ENCODE measurements at places on chromosomes 13 and 19.

DNA sequence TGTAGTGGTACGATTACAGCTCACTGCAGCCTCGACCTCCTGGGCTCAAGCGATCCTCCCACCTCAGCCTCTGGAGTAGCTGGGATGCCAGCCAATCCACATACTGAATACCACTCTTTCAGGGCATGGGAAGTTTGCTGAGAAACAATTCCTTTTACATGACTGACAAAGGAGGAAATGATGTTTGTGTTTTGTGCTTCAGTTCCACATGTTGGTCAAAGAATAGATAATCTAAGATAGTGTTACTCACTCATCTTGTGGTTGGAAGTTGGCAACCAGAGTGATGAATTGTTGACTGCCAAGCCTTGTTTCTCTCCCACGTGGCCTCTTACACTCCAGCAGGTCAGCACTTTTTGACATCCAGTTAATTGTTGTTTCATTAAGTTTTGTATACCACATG lies 7.6 kb downstream of the MBD3L2B start:
- DNase-seq = peak; percentile 15

- DNase-seq = no peak
Measured at GRCh38 chr13:50425772-50426171, 410.5 kb downstream of the KCNRG start.

DNA sequence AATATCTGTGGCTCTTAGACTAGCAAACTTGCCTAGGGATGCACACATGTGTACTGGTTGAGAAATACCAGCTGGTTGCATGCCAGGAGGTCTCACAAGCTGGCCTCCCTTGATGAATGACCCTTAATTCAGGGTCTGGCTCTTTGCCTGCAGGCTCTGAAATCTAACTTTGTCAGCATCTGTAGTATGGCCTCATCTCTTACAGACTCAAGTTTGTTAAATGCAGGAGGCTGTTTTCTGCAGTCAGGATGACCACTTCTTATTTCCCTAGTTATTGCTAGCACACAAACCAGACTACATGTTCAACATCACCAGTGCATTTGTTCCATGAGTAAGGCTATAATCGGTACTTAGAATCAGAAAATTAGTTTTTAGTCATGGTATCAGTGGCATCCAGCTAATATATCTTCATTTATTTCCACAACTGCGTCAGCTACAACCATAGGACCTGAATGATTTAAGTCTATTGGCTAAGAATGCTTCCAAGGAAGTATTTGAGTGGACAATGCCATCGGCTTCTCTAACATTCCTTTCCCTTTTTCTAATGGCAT lies 23.3 kb upstream of the POSTN start:
- DNase-seq = no peak

GRCh38 chr19:480016-480855 lies 16.1 kb upstream of the MADCAM1 start:
- DNase-seq = peak; percentile 54

DNA sequence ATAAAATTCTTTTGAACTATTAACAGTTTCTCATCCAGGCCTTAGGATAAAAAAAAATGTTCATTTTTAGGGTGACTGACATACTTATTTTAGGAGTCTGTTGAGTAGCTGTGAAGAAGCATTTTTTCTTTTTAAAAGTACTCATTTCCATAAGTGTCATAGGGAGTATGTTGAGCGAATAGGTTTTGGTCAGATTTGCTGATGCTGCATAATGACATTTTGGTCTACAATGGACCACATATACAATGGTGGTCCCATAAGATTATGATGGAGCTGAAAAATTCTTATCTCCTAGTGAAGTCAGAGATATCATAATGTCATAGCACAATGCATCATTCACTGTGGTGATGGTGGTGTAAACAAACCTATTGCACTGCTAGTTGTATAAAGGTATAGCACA lies 17.4 kb downstream of the NBEA start:
- DNase-seq = no peak

- no peak for DNase-seq
Measured at GRCh38 chr13:114115191-114115671, 17.2 kb downstream of the RASA3 start.

DNA sequence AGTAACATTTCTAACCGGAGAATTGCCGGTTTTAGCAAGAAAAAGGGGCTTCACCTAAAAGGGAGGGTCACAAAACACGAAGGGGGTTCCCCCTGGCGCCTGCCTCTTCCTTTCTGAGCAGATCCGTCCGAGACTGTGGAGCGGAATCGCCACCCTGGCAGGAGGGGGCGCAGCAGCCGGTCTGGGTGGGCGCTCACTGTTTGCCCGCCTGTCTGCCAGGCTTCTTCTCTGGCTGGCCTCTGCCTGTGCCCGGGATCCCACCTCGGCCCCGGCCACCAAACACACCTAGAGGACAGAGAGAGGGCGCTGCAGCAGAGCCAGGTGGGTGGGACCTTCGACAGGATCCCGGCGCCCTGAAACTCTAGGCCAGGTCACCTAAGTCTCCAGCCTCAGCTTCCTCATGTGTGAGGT lies 15.6 kb downstream of the LSM4 start:
- DNase-seq = peak; percentile 60

DNA sequence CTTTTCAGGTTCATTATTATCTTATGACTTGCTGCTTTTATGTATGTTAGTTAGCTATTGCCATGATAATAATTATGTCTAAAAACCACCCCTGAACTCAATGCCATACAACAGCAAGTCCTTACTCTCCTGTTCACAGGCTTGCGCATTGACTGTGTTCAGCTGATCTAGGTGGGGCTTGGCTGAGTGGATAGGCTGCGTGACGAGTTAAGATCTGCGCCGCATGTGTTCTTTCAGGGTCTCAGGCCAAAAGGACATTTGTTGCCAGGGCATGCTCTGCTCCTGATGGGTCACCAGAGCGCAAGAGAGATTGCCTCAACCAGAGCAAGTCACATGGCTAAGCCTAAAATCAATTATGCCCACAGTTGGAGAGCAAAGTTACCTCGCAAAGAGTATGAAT lies 859 bp downstream of the ZNF568 start:
- DNase-seq = no peak

- no peak for DNase-seq
Measured at GRCh38 chr19:50974702-50975556, 5.5 kb upstream of the KLK6 start.

DNA sequence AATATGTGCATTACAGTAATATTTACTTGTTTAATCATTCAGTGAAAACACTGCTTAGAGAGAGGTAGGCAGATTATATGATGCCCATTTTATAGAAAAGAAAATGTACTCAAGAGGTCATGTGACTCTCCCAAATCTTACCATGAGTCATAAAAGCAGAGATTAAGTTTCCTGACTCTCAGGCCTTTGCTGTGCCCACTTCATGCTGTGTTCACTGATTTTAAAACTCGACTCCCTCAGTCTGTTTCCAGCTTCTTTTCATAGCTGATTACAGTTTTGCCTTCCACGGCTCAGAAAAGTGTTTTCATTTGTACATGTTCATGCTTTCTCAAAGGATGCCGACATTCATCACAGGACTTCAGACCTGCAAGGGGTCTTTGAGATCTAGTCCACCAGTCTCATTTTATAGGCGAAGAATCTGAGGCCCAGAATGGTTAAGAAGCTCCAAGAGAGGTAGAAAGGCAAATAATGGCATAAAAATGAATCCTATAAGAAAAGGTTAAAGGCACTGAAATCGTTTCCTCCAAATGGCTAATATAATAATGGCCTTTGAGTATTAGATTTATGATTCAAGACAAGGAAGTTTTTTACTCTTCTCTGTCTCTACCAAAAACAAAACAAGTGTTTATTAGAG lies 9.0 kb upstream of the IPO5 start:
- DNase-seq = no peak

DNA sequence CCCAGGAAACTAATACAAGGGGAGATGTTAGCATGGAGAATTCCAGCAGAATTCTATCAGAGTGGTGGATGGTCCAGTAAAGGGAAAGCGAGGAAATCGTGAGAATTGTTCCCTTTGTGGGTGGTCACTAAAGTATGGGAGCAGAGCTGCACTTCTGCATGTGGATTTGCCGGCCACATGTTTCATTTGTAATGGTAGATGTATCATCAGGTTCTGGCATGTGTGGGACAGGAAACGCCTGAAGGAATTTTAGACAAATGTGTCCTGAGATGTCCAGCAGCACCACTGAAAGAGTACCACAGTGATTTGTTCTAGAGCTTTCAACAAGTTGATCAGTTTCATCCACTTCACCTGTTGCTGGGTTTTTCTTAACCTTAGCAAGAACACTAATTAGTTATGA lies 308.4 kb downstream of the SHISA2 start:
- no peak for DNase-seq

- no peak for DNase-seq
Measured at GRCh38 chr13:101640788-101641400, 188.4 kb downstream of the ITGBL1 start.

GRCh38 chr19:38850976-38851621 lies 1.3 kb upstream of the HNRNPL start:
- DNase-seq = no peak

DNA sequence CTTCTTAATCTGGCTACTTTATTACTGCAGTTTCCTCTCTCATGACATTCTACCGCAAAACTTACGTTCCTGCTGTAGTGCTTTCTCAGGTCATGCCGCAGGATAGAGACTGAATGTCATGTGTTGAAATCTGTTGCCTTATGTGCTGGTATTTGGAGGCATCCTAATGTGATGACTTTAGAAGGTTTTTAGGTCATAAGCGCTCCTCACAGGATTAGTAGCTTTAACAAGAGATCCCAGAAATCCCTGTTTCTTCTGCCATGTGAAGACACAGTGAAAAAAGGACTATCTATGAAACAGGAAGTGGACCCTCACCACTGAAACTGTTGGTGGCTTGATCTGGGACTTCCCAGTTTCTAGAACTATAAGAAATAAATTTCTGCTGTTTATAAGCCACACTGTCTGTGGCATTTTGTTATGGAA lies 209.3 kb downstream of the LACC1 start:
- DNase-seq = no peak

DNA sequence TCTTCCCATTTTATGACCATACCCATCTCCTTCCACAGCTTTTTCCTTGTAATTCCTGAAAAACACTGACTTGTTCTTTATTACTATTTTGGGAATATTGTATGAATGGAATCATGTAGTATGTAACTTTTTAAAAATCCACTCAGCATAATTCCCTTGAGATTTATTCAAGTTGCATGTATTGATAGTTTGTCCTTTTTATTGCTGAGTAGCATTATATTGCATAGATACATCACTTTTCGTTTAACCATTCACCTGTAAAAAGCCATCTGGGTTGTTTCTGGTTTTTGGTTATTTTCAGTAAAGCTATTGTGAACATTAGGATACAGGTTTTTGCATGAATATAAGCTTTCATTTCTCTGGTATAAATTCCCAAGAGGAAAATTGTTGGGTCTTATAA lies 115.4 kb downstream of the GPC5 start:
- no peak for DNase-seq

DNA sequence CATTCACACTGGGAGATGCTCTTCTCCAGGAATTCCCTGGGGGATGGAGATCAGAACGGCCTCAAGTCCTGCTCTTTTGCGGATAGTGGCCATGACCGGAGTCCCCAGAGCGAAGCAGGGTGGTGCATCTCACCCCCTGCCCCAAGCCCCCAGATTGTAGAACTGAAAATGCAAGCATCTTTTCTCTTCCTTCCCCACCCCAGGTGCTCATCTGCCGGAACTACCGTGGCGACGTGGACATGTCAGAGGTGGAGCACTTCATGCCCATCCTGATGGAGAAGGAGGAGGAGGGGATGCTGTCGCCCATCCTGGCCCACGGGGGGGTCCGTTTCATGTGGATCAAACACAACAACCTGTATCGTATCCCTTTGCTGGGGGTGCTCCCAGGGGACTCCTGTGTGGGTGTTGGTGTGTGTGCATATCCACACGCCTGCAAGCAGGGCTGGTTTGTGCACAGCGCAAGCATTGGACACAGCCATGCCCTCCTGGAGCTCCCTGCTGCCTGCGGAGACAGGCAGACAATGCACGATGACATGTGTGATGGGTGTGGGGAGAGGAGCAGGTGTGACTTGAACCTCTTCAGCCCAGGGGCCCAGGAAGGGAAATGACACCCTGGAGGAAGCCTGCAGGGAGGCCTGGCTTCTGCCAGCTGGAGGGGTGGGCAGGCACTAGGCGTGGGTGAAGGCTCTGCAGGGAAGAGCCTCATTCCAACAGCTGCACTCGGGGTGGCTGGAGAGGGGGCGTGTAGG lies 5.7 kb downstream of the AP1M1 start:
- DNase-seq = no peak

DNA sequence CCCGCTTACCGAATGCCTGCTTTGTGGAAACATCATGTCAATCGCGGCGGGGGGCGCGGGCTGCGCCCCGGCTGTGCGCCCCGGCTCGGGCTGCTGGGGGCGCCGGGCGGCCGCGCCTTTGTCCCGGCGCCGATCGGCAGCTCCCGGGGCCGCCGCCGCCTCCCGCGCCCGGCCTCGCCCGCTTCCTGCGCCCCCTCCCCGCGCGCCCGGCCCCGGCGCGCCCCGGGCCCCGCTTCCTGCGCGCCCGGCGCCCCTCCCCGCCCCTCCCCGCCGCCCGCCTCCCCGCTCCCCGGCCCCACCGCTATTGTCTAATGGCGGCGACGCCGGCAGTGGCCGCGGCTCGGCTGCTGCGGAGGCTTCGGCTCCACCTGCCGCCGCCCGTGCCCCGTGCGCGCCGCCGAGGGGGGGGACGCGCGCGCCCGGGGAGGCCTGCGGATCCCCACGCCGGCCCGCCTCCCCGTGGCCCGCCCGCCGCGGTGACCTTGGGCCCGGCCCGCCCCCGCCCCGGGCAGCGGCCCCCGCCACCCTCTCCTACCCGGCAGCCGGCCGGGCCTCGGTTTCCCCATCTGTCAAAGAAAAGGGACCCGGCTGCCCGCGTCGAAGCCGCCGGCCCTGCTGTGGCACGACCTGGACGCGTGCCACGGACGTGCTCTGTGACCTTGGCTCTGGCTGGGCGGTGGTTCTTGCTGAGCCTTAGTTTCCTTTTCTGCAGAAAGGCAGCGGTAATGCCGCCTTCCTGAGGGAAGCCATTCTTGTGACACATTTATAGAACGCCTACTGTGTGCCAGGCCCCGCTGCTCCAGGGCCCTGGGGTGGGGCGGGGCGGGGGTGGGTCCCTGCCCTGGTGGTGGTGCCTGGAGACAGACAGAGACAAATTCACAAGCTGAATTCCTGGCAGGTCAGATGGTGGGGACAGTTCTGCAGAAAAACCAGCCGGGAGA lies at the start of gene TLE5:
Gene TLE5, minus strand, starts transcription at position 331 of the 941 bp plus-strand sequence. Its CDS starts 295 bp downstream, at position 36.
- DNase-seq = peak; percentile 75

DNA sequence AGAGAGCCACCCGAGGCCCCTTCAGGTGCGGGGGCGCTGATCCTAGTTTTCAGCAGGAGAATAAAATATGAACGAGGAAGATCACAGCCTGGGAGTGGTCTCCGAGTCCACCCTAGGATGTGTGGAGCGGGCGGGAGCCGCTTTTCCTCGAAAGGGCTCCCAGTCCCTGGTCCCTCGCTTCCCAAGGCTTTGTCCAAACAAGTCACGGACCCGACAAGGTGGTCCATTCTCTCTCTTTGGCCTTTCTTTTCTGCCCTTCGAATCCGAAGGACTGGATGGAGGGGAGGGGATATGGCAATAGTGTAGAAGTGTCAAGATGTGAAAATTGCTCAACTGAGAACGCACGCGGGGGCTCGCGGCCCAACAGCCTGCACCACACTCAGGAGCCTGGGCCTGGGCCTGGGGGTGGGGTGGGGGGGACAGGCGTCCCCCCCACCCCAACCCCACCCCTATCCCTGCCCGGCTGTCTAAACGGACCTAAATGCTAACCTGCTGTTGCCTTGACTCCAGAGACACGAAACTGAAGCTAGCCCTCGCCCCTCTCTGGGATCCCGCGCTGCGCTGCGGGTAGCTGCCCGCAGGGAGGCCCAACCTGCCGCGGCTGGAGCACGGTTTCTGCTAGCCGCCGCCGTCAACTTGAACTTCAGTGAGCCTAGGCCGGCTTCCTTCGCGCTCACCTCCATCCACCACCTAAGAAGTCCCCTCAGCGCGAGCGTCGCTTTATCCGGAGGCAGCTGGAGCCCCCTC lies 7.1 kb downstream of the ZIC2 start:
- no peak for DNase-seq

- no peak for DNase-seq
Measured at GRCh38 chr19:21833733-21834132, 2.2 kb downstream of the ZNF43 start.
